ENCODE measurements at places on chromosomes 4 and X.
A peak's percentile ranks its signal among the peaks of the same experiment; 100 is the strongest.

GRCh38 chr4:17092736-17093437 lies 194.4 kb upstream of the LDB2 start:
- no peak for DNase-seq

DNA sequence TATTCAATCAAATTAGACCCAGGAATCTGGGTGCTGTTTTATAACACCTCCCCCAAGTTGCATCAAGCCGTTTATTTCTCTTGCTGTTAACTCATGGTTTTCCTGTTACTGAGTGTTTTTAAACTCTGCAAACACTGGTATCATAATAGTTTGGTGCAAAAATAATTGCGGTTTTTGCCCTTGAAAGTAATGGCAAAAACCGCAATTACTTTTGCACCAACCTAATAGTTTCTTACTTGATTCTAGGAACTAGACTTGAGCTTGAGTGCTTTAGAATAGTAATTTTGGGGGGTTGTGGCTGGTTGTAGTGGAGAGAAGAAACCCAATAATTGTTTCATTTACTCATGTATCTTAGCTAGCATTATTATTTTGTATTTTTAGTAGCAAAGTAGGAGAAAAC lies 156.6 kb downstream of the FHIP1A start:
- no peak for DNase-seq

GRCh38 chrX:40736170-40736505 lies 796 bp upstream of the MED14 start:
- no peak for DNase-seq

DNA sequence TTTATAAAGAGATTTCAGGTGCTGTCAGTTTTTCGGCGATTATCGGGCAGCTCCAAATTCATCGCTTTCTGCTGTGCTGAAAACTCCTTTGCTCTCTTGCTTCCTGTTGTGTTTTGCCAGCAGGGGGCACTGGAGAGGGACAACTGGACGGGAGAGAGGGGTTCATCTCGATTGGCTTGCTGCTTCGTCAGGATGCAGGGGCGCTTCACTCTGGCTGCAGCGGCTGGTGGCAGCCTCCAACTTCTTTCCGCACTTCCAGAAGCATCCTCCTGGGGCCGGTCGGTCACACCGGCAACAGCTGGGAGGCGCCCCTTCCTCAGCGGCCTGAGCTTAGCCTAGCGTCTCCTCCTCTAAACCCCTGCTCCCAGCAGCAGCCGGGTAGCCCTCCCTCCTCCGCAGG lies 29.5 kb downstream of the MSL3 start:
- peak; percentile 73 for DNase-seq

DNA sequence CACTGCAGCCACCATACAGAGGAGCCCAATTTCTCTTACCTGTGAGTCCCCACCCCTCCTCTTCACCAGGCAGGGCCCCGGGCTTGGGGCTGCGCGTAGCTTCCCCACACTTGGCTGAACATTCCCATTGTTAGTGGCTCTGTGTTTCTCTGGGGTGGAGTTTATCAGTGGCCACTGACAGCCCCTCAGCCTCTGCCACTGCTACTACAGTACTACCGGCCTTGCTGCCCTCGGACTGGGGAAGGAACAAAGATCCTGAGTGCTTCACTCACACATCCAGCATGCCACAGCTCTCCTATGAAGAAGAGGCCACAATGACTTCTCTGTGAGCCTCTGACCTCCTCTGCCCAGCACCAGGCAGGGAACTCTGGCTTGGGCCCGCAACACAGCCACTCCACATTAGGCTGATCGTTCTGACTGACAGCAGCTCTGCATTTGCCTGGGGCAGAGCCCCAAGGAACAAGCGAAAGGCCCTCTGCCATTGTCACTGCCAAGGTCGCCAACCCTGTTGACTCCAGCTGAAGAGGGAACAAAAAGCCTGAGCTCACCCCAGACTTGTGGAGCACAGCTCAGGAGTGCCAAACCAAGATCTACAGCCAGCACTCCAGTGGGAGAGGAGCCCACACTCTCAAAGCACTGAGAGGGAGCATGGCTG lies 24.0 kb downstream of the ABCB7 start:
- no peak for DNase-seq

DNA sequence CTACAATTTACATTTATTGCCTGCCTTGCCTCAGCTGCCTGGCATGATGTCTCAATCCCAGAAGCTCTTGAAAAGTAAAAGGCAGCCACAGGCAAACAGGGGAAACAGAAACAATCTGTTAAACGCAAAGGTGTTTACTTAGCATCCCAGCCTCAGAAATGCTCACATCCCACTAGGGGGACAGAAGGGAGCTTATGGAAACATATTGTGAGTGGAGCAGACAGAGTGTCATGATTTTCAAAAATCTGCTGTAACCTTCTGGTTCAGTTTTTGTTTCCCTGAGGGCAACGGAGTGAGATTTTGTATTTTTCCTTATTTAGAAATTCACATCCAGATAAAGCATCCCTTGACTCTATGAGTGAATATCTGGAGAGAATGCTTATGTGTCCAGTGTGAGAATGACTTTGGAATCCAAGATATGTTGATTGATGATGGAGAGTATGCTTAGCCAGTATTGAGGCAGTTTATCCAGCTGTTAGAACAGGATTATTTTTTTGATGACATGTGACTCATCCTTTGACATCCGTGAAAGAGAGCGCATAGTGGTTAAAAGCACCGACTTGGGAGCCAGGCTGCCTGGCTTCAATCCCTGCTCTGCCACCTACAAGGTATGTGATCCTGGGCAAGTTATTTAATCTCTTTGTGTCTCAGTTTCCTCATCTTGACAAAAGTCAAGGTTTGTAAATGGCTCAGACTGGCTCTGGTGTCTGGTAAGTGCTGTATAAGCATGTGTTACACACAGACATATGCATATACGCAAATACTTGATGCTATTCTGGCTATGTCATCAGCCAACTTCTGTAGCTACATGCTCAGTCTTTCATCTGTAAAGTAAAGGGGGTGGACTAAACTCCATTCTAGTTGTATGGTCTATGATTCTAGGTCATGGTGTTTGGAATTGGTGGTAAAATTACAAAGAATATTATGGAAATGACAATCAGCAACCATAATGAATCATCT lies 381.2 kb downstream of the RAPGEF2 start:
- DNase-seq = no peak

GRCh38 chr4:7947927-7948326 lies 8.3 kb upstream of the AFAP1 start:
- DNase-seq = peak; percentile 51

DNA sequence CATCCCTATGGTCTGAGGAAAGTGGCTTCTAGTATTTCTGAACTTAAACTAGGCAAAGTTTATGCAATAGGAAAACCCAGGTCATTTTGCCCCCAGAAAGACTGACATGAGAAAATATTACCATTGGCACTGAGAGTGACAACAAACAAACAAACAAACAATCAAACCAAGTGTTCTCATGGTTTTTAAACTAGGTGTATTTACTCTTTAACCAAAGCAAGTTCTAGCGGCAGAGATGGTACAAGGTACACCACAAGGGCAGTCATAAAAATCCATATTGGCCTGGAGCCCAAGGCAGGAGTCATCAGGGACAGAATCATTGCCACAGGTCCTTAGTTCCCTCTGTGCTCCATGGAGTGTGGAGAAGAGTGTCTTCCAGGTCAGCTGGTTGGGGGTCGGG lies 26.0 kb upstream of the ENPEP start:
- DNase-seq = no peak

- no peak for DNase-seq
These were observed 49.6 kb downstream of the RRAGB start for GRCh38 chrX:55767100-55767499.

- no peak for DNase-seq
These were observed 74.4 kb downstream of the PDLIM5 start for GRCh38 chr4:94525993-94526728.

- no peak for DNase-seq
These were observed 27.3 kb upstream of the SORBS2 start for GRCh38 chr4:185839194-185839712.

DNA sequence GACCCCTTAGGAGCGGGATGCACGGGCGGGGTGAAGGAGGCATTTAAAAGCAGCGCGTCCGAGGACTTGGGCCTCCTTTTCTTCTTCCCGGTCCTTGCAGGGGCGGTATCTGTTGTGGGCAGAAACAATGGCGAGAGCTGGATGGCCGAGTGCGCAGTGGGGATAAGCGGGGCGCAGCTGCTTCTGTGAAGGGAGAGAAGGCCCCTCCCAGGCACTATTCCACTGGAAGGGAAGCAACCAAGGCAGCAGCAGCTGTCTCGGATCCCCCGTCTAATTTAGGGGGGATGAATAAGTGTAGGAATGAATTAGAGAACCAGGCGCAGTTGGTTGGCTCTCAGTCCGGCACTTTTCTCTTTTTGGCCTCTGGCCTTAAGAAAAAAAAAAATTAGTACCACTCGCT lies 995 bp downstream of the SMARCA5 start:
- DNase-seq = no peak

All from stimulated activated naive CD8-positive, alpha-beta T cell treated with anti-CD3 and anti-CD28 coated beads, Interleukin-15, amount 100 ng/mL, for 72 hours (primary cell).